ENCODE measurements at places on chromosomes 13 and 19.

- no peak overlapping the region for H3K27ac ChIP-seq
- no peaks in the 10 kb centered on the region for H3K36me3 ChIP-seq
- H3K4me3 ChIP-seq = no peak overlapping the region
- H3K4me1 ChIP-seq = peaks cover 3% of the 10 kb centered on the region
- DNase-seq = no peak
Observed at GRCh38 chr13:112903071-112903577, 65.9 kb upstream of the MCF2L start.

GRCh38 chr13:99542788-99543406, 41.6 kb downstream of the TM9SF2 start:
- no peak overlapping the region for H3K4me3 ChIP-seq
- no peak overlapping the region for H3K27ac ChIP-seq
- peaks cover 29% of the 10 kb centered on the region for H3K36me3 ChIP-seq
- H3K27me3 ChIP-seq = no peaks in the 10 kb centered on the region

- H3K36me3 ChIP-seq = no peaks in the 10 kb centered on the region
- H3K27ac ChIP-seq = no peak overlapping the region
- H3K4me3 ChIP-seq = no peak overlapping the region
Observed at GRCh38 chr13:44389060-44389666, 15.5 kb downstream of the SERP2 start.

DNA sequence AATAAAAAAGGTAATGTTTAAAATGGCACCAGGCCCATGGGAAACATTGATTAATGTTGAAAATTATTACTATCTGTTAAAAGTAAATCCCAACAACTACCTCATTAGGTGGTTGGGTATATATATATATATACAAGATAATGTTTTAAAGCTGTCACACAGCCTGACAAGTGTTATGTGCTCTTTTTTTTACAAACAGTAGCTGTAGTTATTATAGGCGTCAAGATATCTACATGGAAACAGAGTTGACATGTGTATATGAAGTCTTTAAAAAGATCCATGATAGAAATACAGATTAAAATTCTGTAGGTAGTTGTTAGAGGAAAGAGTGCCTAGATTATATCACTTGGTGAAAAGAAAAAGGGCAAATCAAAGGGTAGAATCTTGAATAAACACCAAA, 279.9 kb downstream of the SLITRK6 start:
- no peak overlapping the region for H3K27ac ChIP-seq
- H3K36me3 ChIP-seq = no peaks in the 10 kb centered on the region
- H3K4me3 ChIP-seq = no peak overlapping the region
- no peaks in the 10 kb centered on the region for H3K4me1 ChIP-seq
- H3K27me3 ChIP-seq = no peaks in the 10 kb centered on the region
- DNase-seq = no peak

DNA sequence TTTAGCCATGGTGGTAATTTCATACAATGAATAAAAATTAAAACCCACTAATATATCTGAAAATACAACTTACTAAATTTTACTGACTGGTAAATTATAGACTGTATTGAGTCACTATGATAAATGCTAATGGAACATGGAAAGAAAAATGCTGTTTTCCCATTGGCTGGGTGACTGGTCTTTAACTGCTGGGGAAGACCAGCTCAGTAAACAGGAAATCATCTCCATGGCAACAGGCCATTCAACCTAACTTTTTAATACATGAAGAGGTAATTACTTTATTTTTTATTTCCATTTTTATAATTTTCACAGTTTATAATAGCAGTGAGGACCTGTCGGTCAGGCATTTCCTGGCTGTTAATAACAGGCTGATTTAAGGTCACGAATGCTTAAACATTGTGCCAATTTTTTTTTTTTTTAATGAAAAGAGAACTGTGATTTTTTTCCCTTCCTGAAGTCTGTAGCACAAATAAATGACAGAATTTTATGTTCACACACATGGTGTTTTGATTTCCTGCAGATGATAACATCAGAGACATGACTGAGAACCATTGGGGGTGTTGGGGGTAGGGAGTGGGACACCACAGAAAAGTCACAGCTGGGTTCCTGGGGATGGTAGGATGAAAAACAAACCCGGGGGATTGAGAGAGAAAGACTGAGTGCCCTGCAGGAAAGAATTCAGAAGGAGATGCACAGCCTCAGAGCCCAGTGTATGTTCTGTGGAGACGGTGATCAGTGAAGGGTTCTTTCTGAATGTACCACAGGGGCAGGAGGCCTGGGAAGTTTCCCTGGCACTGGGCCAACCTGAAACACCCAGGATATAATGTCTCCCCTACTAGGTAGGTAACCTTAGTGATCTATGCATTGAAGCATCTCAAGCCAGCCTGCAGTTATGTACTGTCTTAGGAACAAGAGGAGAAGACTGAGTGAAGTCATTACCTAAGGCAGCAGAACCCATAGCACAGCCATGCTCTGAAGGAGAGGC, 297.1 kb downstream of the COG6 start:
- no peak for DNase-seq

Data from liver (tissue), 10 donors.